ENCODE measurements at places on chromosomes 5 and 9.

- DNase-seq, result no peak
Measured at GRCh38 chr5:169950333-169950732, 30.0 kb downstream of the INSYN2B start.

DNA sequence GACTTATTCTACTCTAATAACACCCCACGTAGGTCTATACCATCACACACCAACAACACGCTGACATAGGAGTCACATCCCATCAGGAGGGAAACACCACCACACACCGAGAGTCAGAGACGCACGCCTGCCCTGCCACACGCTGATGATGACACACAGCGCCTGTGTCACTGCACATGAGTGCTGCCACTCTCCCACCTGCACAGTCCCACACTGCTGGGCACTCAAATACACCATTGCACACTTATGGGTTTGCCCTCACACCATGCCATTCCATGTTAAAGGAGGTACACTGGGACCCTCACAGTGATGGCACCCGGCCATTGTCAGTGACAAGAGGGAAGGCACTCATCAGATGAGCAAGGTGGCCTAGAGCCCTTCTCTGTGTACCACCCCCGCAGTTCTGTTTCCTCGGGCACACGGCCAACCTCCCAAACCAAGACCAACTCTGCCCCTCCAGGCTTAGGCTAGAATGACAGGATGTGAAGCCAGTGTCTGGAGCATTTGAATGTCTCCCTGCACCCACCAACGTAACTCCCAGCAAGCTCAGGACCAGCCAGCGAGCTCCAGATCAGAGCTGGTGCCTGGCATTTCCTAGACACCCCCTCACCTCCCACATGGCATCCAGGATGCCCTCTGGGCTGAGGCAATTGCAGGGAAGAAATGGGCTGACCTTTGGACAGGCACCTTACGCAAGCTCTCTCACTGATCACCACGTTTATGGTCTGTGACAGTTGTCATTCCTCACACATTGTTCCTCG is 3.6 kb upstream of the CPLX2 start:
- DNase-seq, result no peak

GRCh38 chr5:179798144-179798770 is 4.5 kb downstream of the LTC4S start:
- DNase-seq, result no peak

DNA sequence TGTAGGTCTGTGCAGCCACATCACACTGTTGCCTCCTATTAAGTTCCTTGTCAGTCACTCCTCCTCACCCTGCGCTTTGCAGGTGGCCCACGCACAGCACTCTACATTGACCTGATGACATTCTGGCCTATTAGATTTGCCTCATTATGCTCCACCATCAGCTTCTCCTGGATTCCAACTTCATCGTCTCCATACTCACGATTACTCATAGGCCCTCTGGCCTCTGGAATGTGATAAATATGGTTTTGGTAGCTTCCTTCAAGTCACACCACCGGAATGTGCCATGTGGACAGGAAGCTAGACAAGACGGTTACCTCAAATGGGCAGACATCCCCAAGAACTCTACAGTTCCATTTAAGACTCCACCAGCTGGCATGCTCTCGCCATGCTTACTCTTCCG is 158.0 kb upstream of the LHFPL2 start:
- DNase-seq, result no peak

GRCh38 chr9:108149326-108149725 is 659.8 kb upstream of the KLF4 start:
- no peak for DNase-seq

DNA sequence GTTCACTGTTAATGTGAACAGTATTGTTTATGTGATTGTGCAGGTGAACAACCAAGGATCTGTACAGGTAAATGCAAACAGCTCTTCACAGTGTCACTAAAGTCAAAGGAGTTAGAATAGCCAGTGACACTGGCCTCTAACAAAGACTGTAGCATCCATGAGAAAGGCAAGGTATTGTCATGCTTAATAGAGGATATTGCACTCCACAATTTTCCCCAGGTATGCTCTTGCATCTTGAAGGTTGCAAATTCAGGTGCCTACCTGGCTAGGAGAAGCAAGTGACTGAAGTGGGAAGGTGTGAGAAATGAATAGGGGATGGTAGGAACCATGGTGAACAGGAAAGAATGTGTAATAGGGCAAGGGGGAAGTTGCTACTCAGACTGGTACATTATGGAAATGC is 101.2 kb upstream of the EFNA5 start:
- no peak for DNase-seq

- DNase-seq, result no peak
Measured at GRCh38 chr5:78568212-78568611, 80.4 kb downstream of the LHFPL2 start.

DNA sequence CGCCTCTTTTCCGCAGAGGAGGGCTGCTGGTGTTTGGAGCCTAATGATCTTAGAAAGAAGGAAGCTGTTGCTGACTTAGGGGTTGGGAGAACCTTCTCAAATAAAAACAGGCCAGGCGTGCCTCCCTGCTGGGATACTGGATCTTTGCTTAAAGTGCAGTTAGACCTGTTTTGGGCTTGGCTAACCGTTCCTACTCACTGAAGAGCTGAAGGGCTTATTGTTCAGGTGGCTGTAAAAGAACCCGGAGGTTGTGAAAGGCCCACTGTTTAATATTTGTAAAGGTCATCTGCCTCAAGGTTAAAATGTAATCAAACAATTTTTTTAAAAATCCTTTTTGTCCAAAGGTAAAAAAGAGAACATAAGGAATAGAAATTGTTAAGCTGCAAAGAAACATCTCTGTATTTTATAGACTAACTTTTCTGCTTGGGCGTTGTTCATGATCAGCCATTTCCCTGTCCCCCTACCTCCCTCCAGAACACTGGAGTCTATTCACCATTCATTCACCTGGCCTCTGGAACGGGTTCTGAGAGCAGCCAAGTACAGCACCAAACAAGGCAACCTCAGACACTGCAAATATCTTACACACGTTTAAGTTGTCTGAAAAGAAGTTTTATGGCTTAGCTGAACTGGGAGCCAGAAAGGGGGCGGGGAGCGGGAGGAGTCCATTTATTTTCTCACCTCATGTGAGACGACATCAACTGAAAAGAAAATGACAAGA is 18.6 kb upstream of the MTMR12 start:
- DNase-seq, result no peak

DNA sequence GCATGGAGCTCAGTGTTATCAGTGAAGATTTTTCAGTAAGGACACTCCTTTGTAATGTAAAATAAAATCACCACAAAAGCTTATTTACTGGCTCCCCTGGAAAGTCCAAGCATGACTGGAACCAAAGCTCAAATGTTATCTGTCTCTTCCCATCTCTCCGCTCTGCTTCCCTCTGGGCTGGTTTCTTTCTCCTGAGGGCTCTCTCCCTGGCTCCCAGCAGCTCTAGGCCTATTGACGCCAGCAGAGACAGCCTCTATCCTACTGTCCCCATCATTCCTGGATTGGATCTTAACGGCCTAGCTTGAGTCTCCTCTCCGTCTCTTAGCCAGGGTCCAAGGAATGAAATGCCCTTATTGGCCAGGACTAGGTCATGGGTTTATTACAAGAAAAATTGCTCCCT is 86.1 kb downstream of the TMEM167A start:
- no peak for DNase-seq

GRCh38 chr9:116002624-116003023 is 151.0 kb upstream of the PAPPA start:
- DNase-seq, result no peak

DNA sequence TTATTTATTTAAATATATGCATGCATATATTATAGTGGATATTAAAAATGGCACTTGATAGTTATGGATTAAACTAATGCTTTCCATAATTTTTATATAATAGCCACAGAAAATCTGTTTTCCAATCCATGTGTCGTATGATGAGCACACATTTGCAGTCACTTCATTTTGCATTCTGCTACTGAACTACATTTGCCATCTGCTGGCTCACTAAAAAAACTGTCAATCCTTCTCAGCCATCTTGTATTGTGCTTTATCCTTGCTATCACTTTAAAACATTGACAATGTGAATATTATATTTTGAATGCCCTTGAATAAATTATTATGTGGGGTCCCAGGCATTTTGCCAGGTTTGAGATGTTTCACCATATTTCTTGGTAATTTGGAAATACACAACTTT is 586.6 kb downstream of the DNAH5 start:
- DNase-seq, result no peak

GRCh38 chr9:108056805-108057386 is 567.3 kb upstream of the KLF4 start:
- DNase-seq, result peak; percentile 62
